Bronchial smooth muscle cell (primary cell): ENCODE measurements at places on chromosomes 16 and 17. TPM values are rescaled to one million over a fixed set of nuclear protein-coding genes. Genes with fewer than 3 reads are reported as not detected.

Gene AATK
- total RNA-seq, result 0.32 TPM in 1 of 2 replicates, not detected in the other

Gene ZC3H7A
- total RNA-seq, result 27.9 and 35.5 TPM in 2 replicates

Gene XAF1
- 27.4 and 42.6 TPM in 2 replicates for total RNA-seq

Gene ACSM2A
- total RNA-seq, result not detected in 2 replicates

Gene FAM171A2
- total RNA-seq, result 4.1 and 8.8 TPM in 2 replicates

Gene CIAO2B
- 154 and 205 TPM in 2 replicates for total RNA-seq

Gene FOXL1
- 5.2 and 7.2 TPM in 2 replicates for total RNA-seq

Gene CD300H
- not detected in 2 replicates for total RNA-seq

Gene EFCAB3
- not detected in 2 replicates for total RNA-seq

Gene KRT25
- not detected in 2 replicates for total RNA-seq

Gene IL17C
- total RNA-seq, result 0.09 TPM in 1 of 2 replicates, not detected in the other

Gene ZFPM1
- 1.0 and 1.9 TPM in 2 replicates for total RNA-seq
